ENCODE measurements at places on chromosomes 2 and 18.

DNA sequence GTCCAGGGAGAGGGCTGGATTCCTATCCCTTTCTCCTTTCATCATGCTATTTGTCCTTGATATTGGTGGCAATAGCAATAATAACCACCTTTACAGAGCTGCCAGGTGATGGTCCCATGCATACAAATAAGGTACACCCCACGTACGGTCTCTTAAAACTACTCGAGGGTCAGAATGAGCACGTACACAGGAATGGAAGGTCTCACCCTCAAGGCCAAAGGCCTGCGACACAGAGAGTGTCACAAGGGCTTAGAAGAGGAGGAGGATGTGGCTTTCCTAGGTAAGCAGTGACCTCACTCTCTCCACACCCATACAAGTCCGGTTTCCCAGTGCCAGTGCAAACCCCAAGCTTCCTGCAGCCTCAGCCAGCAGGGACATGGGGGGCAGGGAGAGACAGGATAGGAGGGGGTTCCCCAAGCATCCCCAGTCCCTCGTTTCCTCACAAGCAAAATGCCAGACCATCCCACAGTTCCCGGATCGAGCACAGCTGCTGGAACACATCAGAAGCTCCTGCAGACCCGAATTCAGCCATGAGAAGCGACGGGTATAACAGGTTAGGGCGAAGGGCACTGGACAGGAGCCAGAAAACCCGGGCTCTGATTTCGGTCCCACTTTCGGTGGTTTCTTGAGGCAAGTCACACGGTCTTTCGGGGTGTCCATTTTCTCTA, 49.2 kb downstream of the PLB1 start:
- DNase-seq: no peak

- DNase-seq: no peak
Observed at GRCh38 chr2:241673797-241674725, 12.6 kb downstream of the DTYMK start.

DNA sequence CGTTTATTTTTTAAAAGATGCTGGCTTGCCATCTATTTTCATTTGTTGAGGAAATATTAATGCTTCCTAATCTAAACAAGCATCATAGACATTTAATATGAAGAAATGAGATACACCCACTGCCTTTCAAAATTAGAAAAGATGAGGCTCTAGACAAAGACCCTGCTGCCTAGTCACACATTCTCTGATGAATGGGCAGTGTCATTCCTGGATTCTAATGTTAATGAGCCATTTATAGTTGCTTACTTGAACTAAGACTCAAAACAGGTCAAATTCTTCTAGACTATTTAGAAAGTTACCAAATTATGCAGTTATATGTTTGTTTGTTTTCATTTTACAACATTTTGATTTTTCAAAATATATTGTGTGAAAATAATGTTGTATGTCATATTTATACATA, 237.6 kb downstream of the CDH7 start:
- no peak for DNase-seq

DNA sequence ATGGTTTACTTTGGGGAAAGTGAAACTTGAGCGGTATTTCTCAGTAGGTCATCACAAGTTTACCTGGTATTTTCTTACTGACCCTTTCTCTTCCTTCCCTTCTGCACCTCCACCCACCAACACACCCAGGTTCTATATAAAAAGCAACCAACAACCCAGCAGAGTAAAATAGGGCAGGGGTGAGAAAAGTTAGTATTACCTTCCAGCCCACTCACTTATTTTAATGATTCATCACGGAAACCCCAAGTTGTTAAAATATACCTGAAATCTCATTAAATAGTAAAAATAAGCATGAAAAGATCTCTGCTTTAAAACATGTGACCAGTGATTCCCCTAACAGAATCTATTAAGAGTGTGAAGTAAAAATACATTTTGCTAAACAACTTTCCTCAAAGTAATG, 306.1 kb downstream of the ZEB2 start:
- DNase-seq: no peak

- DNase-seq: no peak
Observed at GRCh38 chr18:31248783-31249521, 69.0 kb upstream of the DSG1 start.

GRCh38 chr2:37324786-37325624, at the start of gene PRKD3:
PRKD3 (minus strand) TSS chr2:37324833; CDS start chr2:37316524, 8,309 bp downstream.
- peak; percentile 88 for DNase-seq

DNA sequence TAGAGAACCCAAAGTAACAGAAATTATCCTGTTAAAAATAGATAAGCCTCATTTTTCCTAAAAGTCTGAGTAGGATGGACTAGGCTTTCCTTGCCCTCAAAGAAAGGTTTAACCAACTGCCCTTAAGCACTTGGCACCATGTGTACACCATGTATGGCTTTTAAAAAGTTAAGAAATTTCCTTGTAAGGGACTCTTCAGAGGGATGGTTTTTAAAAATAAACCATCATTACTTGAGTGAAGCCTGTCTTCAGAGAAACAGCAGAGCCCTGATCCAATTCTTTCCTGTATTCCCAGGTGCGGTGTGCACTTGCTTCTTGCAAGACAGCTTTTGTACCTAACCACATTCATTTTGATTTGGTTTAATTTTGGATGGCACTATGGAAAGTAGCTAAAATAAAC, 1.1 kb upstream of the NEMP2 start:
- no peak for DNase-seq

- peak; percentile 92 for DNase-seq
Observed at GRCh38 chr2:156331572-156332283, 793 bp downstream of the NR4A2 start.

DNA sequence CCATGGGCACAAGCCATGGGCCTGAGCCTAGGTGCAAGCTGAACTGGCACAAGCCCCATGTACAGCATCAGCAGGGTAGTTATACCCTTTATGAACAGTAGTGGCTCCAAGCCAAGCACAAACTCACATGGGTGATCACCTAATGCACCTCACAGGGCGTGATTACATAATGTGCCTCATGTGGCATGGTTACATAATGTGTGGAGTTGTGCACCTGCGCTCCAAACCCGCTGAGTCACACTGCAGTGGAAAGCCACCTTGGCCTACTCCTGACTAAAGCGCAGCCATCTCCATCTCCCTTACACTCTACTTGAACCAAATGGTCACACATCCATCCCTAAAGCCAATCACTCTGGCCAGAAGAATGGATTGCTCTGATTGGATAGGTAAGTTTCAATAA, 279.7 kb downstream of the MBD2 start:
- no peak for DNase-seq

GRCh38 chr2:887639-888038, 63.0 kb upstream of the SNTG2 start:
- no peak for DNase-seq

GRCh38 chr18:38575648-38576047, 1010.0 kb upstream of the CELF4 start:
- no peak for DNase-seq

DNA sequence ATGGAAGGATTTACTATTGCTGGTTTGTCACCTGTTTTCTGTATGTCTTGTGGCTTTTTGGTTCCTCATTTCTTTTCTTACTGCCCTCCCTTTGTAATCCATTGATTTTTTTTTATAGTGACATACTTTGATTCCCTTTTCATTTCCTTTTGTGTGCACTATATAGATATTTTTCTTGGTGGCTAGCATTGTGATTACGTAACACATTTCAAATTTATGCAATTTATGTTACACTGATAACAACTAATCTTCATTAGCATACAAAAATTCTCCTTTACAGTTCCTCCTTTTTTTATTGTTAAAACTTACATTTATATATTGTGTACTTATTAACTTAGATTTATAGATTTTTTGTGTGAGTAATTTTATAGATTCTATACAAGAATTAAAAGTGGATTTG, 80.6 kb downstream of the OTX1 start:
- no peak for DNase-seq

GRCh38 chr2:142796161-142796560, 81.3 kb upstream of the KYNU start:
- DNase-seq: no peak

DNA sequence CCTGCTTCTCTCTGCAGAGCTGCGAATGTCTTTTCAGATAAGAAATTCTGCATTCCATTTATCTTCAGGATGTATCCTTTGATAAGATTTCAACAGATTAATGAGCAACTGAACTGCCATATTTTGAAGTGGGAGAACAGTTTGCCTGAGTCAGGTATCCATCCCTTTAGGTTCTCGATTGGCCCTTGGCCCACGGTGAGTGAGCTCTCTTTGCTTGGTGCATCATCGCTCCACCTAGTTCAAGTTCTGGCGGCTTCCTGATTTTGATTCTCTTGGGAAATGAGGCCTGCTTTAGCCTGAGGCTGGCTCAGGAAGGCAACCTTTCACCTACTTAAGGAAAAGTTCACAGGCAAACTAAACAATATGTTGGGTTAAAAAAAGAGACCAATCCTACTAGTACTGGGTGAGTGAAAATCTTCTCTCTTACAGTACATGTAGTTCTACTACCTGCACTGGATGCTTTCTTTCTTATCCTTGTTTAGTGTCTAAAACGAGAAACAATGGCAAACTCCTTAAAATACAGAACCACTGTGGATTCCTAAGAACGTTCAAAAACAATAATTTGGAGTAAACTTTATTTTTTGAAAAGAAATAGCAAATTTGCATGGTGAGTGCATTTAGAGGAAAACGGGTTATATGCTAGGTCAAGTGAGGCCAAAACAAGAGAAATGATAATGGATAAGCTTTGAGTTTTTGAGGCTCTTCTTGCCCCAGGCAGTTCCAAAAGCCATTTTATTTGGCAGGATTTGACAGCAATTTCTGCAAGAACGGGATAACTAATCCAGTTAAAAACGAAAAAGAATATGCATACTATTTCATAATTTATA, 837 bp upstream of the ACSL3 start:
- peak; percentile 79 for DNase-seq

DNA sequence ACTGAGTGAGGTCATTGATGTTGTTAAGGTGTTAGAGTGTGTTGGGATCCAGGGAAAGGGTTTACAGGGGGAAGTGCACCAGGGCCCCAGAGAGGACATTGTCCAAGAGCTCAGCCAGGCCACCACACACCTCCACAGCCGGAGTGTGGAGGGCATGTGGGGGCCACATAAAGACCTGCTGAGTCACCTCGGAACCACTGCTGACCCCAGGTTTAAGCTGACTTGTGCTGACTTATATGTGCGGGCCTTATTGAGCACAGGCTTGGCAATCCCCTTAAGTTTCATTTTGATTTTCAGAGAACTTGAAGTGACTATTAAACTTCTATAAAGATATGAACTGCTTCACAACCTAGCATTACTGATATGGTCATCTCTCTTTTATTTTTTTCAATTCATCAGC, 166.2 kb upstream of the MAP3K20 start:
- DNase-seq: no peak

DNA sequence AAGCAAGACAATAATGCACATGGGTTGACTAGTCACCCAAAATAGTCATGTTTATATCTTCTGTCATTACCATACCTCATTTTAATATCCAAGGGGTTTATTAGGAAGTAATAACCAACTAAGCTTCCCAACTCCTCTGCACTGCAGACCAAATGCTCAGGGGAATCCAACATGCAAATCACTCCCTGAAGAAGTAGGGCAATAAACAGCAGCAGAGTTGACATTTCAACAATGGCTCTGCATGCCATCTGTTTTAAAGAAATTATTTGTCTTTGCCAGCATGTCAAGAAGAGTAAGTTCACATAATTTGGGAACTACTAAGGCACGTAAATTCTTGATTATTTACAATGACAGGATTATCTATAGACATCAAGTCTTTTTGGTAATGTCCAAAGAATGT, 84.4 kb upstream of the LYPD1 start:
- DNase-seq: no peak

DNA sequence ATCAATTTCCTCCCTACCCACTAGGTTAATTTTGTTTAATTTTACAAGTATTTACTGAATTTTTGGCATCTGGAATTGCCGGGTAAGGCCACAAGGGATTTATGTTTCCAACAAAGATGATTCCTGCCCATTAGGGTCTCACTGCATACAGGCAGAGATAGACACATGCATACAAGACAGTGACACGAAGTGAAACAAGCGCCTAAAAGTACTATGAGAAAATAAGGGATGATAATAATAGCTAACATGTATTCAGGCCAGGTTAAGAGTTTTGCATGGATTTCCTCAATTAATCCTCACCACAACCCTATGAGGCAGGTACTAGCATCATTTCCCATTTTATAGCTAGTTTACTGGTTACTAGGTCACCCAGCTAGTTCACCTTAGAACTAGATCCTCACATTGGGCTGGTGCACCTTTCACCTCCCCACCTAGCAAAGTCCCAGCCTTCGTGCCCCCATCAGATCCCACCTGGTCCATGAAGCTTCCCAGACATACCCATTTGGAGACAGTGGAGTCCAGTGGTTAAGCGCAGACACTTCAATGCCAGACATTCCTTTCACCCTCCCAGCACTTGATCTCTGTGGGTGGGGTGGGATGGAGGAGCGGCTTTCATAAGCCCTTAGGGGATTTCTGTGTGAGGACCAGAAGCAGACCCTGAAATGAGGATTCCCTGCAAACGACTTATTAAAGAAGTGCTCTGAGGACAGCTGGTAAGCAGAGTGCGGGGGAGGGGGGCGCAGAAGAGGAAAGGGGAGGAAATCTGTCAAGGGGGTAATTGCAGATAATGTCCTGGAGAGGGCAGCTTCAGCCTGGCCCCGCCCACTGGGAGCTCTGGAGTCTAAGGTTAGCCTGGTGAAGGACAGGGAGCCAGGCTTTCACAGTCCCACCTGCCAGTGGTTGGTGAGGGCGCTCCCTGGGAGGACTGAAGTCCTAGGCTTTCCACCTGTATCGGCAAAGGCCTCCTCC, 5.8 kb upstream of the DGUOK start:
- DNase-seq: no peak

DNA sequence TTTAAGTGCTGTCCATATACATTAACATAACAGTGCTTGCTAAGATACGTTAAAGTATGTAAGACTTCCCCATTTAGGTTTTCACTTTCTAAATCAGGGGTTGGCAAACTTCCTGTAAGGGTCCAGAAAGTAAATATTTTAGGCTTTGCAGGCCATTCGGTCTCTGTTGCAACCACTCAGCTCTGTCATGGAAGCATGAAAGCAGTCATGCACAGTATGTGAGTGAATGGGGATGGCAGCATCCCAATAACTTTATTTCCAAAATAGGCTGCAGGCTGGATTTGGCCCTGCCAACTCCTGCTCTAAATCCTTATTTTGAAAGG, 128.7 kb downstream of the PLA2R1 start:
- no peak for DNase-seq

- DNase-seq: no peak
Observed at GRCh38 chr2:151252646-151253045, 9.0 kb downstream of the RBM43 start.

DNA sequence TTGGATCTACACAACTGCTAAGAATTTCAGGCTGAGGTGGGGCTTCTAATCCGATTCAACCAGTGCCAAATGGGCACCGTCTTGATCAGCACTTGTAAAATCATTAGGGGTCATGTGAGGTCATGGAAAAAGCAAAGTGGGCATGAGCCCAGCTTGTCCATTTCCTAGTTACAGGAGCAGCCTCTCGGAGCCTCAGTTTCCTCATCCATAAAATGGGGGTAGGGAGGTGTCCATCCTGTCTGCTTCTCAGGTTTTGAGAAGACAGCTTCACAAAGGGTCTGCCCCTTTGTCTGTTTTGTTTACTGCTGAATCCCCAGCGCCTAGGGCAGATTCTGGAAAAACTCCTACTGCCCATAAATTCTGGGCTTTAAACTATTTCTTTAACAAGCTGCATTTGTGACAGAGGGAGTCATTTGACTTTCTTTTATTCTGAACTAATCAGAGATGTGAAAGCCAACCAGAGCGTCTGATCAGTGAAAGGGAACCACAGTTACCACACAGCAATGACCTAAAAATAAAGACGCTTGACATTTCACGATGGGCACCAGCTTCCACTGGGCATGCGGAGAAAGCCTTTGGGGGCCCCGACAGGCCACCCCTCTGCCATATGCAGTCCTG, 38.9 kb downstream of the DNMT3A start:
- no peak for DNase-seq

Data from suprapubic skin (tissue), 4 donors.